ENCODE measurements at places on chromosomes 1 and 21.

DNA sequence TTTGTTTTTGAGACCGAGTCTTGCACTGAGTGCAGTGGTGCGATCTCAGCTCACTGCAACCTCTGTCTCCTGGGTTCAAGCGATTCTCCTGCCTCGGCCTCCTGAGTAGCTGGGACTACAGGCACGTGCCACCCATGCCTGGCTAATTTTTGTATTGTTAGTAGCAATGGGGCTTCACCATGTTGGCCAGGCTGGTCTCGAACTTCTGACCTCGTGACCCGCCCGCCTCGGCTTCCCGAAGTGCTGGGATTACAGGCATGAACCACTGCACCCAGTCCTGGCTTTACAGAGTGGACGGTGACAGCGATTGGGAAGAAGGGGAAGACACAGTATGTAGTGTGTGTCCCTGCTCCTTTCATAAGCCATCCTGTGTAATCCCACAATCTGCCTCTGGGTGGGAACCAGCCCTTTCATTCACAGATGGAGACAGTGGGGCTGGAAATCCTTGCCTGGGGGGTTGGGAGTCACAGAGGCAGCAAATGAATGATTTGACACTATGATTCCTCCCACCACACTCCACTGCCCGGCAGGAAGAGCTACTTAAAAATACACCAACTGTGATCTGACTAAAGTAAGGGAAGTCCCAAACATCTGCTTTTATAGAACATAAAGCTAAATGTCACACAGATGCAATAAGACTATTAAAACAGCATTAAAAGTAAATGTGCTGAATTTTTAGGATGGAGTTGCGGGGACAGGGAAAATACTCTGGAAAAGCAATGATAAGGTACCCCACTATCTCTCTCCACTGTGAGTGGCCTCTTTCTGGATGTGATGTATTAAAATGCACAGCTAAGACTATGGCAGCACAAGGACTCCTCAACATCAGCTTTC is 4.5 kb downstream of the PARP1 start:
- DNase-seq = no peak

- DNase-seq = no peak
Measured at GRCh38 chr1:226717256-226717909, 21.7 kb downstream of the ITPKB start.

DNA sequence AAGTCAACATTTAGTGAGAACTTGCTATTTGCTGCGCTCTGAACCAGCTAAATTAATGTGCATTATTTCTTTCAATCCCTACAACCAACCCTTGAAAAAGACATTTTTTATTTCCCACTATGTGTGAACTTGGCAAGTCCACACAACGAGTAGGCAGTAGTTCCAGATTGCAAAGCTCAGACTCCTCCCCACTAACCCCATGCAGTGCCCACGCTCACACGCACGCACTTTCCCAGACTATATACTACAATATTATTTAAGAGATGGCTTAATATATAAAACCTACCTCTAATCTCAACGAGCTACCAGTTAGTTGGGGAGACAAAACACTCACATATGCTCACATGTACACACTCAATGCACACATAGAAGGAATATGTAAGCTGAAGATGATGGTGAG is 671.2 kb downstream of the LMO4 start:
- DNase-seq = no peak

DNA sequence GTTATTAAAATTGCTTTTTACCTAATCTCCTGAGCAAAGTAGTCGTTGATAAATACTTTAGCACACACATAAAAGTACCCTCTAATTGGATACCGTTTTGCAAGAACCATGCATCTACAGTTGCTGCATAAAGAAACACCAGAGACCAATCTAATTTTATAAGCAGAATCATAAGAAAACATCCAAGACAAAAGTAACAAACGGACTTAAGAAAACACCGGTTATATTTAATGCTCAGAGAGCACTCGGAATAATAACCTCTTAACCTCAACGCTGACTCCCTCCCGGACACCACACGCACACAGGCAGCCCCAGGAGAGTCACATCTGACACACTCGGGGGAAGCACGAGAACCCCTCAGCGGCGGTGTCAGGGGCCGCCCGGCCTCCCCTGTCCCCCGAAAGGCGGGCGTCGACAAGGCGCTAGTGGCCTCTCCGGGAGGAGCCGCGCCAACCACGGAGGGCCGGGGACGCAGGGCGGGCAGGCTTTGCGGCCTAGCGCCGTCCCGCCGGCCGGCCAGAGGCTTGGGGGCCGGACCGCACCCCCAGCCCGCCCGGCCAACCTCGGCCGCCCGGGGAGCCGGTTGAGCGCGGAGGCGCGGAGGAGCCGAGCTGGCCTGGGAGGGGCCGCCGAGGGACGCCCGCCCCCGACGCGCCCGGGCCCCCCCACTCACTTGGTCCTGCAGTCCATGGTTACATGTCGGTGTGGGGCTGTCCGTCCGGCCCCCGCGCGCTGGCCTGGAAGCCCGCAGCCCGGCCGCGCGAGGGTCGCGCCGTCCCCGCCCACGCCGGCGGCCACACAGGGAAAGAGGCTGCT is 606 bp downstream of the DENND1B start:
- no peak for DNase-seq

GRCh38 chr1:202037706-202038296 is 27.4 kb downstream of the ELF3 start:
- no peak for DNase-seq

DNA sequence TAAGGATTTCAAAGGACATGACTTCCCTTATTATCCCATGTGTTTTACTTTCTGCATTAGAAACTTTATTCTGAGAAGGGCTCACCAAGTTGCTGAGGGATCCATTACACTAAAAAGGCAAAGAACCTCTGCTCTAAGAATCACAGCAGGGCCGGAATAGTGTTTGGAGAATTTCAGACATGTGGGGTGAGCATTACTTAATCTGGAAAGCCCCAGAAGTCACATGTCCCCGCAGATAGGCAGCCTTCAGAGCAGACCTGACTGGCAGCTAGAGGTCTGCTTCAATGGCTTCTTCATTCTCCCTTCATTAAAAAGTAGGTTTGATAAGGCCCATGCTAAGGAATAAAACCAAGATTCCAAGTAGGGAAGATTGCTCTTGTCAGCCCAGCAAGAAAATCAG is 52.6 kb upstream of the RBM15 start:
- no peak for DNase-seq

GRCh38 chr1:232748910-232749368 is 56.3 kb upstream of the MAP10 start:
- DNase-seq = no peak

DNA sequence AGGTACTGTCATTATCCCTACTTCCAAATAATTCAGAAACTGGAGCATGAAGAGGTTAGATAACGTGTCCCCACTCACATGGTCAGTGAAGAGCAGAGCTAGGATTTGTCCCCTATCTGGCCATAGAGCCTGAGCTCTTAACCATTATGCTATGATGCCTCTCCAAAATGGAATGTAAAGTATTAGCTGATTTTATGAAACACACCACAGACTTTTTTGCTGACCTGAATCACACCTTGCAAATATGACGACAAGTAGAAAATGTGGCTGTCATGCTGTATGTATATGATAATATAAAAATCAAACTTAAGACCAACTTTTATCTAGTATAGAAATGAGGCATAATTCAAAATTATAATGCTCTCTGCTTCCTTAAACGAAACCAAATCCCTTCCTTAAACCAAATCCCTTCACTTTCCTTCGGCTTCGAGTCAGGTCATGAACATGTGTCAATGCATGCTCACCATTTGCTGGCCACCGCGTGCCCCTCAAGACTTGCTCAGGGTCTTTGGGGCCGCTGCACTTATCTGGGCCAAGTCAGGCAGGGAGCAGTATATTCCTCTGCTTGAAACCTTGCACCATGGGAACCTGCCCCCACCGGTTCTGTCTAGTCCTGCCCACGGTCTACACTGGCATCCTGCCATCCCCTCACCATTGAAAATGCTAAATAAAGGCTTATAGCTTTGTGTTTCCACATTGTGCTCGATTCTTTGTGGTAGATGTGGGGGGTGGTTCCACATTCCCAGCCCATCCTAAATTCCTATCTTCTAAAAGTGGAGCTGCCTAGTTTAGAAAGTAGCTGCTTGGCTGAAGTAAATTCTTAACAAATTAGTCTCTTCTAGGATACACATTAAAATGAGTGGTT is 1.6 kb upstream of the TMCC2 start:
- DNase-seq = no peak

DNA sequence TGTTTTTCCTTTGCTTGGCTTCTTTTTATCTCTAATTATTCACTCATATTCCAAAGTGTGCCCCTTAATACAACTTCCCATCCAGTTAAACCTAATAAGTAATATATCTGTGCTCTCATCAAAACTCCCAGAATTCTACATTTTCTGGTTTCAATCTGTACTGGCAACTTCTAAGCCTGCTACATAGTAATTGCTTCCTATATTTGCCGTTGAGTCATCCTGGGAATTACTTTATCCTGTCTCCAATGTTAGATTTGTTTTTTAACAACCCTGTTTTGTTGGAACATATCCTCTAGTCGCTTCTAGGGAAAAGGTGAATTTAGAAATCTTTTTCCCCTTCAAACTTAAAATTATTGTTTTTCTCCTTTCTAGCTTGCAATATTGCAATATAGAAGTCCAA is 620.5 kb upstream of the PKN2 start:
- DNase-seq = no peak

DNA sequence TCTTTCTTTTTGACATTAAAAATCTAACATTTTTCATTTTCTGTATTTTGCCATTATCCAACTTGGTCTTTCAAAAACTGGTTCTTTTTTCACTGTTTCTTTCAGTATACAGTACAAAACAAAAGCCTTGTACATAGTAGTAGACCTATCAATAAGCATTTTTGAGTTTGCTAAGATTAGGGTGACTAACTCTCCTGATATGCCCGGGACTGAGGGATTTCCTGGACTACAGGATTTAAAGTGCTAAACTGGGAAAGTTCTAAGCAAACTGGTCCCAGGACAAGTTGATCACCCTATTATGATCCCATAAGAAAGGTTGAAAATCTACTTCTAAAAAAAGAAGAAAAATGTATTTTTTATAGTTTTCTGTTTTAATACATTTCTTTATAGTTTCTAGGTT is 120.9 kb downstream of the USP25 start:
- no peak for DNase-seq

- DNase-seq = no peak
Measured at GRCh38 chr1:15543589-15544568, 17.2 kb downstream of the DNAJC16 start.

DNA sequence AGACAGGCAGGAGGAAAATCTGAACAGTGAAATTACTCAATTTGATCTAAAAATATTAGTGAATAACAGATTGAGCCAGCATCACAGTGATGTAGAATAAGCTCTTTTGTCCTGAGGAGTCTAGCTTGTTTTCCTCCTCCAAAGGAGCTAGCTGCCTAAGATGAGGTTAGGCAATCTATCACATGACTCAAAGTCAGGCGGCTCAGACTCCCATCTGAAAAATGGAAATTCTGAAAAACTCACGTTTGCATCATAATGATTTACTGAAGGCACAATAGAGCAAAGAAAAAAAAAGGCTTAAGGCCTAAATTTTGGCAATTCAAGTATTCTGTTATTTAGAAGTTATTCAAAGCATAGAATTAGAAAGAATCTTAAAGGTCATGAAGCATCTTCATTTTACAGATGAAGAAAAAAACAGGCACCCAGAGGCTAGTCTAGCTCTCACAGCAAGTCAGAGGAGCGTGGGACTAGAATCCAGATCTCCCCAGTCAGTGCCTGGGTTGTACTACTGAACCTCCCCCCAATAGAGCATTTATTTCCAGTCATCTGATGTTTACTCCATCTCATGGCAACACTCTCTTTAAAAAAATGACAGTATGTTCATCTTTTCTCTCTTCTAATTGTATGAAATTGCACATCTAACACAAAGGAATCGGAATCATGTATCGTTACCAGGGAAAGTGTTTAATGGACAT is 62.5 kb upstream of the ATF3 start:
- no peak for DNase-seq

- no peak for DNase-seq
Measured at GRCh38 chr21:17660862-17661261, 48.2 kb upstream of the BTG3 start.

GRCh38 chr1:115797486-115797885 is 29.0 kb upstream of the CASQ2 start:
- DNase-seq = no peak

GRCh38 chr1:32216566-32216965 is 5.6 kb downstream of the TMEM234 start:
- DNase-seq = no peak

DNA sequence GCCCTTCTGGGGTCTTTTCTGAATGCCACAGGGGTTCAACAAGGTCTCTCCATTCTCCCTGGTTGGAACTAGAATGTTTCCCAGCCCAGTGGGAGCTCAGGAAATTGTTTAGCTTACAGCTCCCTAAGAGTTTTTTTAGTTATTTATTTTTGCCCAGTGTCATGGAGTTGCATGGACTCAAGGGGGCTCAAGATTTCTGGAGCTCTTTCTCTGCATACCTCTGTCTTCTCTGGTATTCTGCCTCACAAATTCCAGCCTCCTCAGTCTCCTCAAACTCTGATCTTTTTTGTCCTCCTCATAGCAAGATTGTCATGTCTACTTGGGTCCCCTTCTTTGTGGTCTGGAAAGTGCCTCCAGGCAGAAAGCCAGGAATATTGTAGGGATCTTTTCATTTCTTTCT is 15.9 kb upstream of the PPP2R5A start:
- no peak for DNase-seq

DNA sequence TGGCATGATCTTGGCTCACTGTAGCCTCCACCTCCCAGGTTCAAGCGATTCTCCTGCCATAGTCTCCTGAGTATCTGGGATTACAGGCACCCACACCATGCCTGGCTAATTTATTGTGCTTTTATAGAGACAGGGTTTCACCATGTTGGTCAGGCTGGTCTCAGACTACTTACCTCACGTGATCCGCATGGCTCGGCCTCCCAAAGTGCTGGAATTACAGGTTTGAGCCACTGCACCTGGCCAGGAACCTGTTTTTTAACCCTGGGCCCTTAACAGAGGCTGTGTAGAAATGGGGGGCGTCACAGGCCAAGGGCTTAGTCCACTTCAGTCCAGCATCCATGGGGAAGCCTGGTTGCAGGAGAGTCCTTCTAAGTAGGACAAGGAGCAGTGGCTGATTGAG is 9.3 kb downstream of the FBLIM1 start:
- no peak for DNase-seq

- no peak for DNase-seq
Measured at GRCh38 chr1:113977906-113978305, 1.4 kb upstream of the OLFML3 start.

GRCh38 chr1:9331016-9331415 is 38.3 kb downstream of the SPSB1 start:
- DNase-seq = no peak

DNA sequence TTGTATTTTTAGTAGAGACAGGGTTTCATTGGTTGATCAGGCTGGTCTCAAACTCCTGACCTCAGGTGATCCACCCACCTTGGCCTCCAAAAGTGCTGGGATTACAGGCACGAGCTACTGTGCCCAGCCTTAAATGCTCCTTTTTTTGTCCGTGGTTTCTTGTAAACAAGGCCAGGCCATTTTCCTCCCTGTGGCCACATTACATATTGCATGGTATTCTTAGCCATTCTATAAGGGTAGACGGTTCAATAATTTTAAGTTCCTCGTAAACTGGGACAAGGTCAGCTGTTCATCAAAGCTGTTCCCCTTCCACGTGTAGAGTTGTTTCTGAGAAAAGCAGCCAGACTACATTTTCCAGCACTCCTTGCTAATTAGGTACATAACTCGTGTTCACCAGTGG is 10.3 kb upstream of the LUZP1 start:
- no peak for DNase-seq
